Fibroblast of skin of left biceps (primary cell): ENCODE measurements at places on chromosomes 2 and 18.

- no peak for DNase-seq
Measured at GRCh38 chr2:216082805-216083204, 1.1 kb downstream of the TMEM169 start.

DNA sequence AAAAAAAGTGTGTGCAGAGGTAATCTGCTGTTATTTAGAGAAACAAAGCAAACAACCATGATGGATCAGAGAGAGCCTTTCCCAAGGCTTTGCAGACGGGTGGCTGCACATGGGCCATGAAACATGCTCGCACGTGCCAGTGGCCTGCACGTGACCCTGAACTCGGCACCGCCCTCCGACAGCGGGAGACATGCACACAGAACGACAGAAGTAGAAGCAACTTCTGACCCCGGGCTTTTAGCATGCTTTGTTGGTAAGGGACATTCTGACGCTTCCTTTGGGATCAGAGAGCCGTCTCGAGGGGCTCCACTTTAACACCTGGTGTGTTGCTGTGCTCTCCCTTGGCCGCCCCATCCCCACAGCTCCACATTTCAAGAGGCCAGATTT, 112.5 kb downstream of the KCNF1 start:
- DNase-seq: no peak

- no peak for DNase-seq
Measured at GRCh38 chr2:234764372-234764771, 187.4 kb upstream of the SH3BP4 start.

DNA sequence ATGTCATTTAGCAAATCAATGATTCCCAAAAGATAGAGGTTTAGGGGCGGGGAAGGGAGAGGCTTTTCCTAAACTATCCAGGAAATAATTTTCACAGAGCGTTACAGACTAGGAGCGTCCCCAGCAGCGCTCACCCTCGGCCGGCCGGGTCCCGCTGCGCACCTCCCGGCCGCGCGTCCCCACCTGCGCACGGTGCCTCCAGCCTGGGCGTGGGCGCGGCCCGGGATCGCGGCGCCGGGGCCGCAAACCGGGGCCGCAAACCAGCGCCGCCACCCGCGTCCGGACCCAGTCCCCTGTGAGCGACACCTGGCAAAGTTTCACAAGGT, 684 bp upstream of the ZCCHC2 start:
- no peak for DNase-seq

- DNase-seq: no peak
Measured at GRCh38 chr2:175805442-175806124, 196.5 kb downstream of the LNPK start.

GRCh38 chr2:27212626-27213471, 781 bp upstream of the SLC5A6 start:
- peak; percentile 17 for DNase-seq
